GM06990 (cell line): ENCODE measurements at places on chromosomes 16 and 17.

DNA sequence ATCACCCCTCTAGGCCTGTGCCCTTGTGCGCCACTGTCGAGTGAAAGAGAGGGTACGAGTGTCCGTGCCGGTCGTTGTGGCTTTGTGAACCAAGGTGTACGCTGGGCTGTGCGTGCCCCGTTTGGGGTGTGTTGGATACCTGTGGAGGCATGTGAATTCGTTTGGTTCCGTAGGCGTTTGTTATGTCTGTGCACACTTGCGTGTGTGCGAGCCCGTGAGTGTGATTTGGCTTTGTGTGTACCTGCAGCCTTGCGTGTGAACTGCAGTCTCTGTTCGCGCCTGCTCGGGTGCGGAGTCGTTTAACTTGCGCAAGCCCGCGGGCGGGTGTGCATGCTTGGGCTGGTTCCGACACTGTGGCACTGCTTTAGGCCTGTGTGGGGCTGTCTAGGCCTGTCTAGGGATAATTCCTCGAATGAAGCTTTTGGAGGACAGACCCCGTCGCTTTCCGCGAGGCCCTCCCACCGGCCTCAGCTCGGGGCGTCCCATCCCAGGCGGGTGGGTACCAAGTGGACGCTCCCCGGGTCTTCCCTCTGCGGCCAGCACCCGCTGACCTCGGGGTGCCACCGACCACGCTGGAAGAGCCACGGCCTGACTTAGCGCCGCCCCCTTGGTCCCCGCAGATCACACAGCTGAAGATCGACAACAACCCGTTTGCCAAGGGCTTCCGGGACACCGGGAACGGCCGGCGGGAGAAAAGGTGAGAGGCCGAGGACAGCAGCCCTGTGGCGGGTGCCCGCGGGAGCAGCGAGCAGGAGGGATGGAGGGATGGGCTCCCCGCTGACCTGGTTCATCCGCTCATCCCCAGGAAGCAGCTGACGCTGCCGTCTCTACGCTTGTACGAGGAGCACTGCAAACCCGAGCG, 4.4 kb downstream of the TBX2 start:
- no peak for DNase-seq

- no peak for DNase-seq
Observed at GRCh38 chr17:16989953-16990860, 18.3 kb upstream of the TNFRSF13B start.

- no peak for DNase-seq
Observed at GRCh38 chr16:19071811-19072777, 4.7 kb downstream of the COQ7 start.

- no peak for DNase-seq
Observed at GRCh38 chr16:53849585-53849984, 145.6 kb downstream of the FTO start.

- DNase-seq, result no peak
Observed at GRCh38 chr16:65116818-65117430, 4.9 kb downstream of the CDH11 start.
